ENCODE measurements at places on chromosomes 4 and X.
A peak's percentile ranks its signal among the peaks of the same experiment; 100 is the strongest.

DNA sequence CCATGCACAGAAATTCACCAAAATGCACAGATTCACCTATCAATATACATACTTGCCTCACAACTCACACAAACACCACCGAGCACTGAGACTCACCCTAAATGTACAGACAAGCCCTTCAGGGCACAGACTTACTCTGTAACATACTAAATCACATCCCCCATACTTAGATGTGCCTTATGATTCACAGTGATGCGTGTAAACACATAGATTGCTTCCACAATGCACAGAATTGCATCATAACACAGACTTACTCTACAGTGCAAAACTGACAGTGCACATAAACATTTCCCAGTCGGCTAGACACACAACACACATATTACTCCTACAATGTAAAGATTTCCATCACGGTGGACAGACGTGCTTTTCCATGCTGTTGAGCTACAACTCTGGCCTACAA is 6.2 kb downstream of the LINC00632 start:
- DNase-seq, result no peak

GRCh38 chr4:159684061-159684460 is 581.2 kb downstream of the RAPGEF2 start:
- DNase-seq, result no peak

- no peak for DNase-seq
Observed at GRCh38 chr4:176125063-176125462, 59.4 kb downstream of the WDR17 start.

DNA sequence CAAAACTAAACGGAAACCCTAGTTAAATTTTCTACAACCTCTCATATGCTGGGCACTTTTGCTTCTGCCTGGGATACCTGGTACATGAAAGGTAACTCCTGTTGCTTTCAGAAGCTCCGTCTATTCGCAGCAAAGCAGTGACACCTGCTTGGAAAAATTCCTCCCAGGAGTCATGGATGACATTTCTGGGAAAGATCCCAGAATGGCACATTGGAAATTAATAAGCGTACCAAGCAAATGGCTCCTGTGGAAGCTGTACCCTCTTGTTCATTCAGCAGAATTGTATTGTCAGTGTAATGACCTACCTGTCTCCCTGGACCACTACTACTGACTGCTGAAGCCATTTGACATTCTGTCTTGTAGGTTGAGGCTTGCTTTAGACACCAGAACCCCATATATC is 349.7 kb upstream of the NOCT start:
- DNase-seq, result no peak

GRCh38 chrX:48696909-48697727 is 584 bp downstream of the SUV39H1 start:
- DNase-seq, result peak; percentile 34

DNA sequence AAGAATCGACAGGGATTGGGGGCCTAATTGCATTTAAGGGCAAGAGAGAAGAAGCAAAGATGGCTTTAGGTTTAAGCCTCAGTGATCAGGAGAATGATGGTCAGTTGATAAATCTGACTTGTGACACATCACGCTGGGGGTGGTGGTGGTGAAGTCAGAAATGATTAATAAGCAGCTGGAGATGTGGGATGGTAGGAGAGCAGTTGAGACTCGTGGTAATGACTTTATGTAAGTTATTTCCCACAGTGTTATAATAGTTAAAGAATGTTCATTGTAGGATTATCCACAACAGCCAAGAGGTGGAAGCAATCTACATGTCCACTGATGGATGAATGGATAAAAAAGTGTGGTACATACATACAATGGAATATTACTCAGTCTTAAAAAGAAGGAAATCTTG is 178.9 kb upstream of the GPC4 start:
- DNase-seq, result no peak

GRCh38 chr4:145944886-145945285 is 6.3 kb upstream of the ZNF827 start:
- DNase-seq, result no peak

DNA sequence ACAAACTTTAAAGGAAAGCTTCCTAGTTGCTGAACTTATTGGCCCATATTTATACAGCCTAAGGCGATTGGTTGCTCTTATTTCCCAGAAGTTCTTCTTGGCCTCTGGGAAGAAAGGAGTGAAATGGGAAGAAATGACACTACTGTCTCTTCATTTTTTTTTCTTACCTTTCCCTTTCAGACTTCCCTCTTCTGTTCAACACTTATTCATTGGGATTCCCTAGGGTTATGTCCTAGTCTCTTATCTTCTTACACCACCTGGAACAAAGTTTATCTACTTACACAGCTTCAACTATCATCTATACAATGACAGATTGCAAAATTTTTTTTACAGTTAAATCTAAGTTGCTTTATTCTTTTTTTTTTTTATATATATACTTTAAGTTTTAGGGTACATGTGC is 68.0 kb downstream of the SNX12 start:
- no peak for DNase-seq

DNA sequence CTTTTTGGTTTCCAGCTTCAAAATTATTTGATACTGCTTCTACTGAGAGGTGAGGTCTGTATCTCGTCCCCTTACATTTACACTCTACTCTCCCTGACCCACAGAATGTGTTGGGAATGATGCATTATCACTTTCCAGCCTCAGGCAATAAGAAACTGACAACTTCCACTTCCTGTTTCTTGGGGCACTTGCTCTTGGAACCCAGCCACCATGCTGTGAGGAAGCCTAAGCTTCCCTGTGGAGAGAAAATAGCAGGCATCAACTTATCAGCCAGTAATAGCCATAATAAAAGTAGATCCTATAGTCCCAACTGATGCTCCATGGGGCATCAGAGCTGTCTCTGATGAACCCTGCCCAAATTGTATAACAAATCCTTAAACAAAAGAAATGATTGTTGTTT is 32.6 kb downstream of the RELL1 start:
- DNase-seq, result no peak

DNA sequence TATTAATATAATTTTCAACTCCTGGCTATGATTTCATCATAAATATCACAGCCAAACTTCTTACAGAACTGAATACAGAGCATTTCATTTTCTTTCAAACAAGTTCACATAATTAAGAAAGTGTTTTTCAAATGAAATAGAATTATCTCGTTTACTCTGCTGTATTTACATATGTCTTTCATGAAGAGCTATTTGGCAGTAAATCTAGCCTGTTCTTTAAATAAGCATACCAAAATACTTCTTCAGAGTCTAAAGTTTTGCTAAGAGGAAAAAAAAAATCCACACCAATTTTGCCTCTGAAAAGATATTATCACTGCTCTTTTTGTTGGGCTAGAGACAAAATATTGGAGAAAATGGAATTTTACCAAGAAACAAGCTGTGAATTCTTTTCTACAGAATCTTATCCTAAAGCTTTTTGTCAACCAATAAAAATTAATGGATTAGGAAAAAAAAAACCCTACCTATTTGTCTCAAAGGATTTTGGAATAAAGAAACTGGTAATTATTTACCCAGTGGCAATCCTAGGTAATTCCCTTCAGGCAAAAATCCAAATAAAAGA is 287.9 kb upstream of the NR3C2 start:
- no peak for DNase-seq

DNA sequence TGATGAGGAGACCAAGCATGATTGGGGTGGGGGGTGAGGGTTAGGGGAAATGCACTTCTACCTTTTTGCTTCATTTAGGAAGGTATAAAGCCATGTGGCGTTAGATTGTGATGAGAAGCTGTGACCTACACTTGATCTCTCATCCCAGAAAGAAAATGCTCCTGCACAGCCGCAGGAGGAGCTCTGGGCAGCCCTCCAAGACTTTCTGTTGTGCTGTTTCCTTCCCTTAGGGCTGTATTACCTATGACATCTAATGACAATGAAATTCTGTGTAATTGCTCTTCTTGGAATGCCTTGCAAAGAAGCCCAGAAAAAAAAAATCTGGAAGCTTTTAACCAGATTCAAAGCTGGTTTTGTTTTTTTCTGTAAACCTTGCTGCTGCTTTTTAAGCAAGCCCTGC is 13.4 kb downstream of the PRPS2 start:
- DNase-seq, result no peak

GRCh38 chrX:110944311-110944750 is 148.7 kb upstream of the CHRDL1 start:
- no peak for DNase-seq

- no peak for DNase-seq
Observed at GRCh38 chrX:44451056-44451455, 91.6 kb downstream of the FUNDC1 start.

DNA sequence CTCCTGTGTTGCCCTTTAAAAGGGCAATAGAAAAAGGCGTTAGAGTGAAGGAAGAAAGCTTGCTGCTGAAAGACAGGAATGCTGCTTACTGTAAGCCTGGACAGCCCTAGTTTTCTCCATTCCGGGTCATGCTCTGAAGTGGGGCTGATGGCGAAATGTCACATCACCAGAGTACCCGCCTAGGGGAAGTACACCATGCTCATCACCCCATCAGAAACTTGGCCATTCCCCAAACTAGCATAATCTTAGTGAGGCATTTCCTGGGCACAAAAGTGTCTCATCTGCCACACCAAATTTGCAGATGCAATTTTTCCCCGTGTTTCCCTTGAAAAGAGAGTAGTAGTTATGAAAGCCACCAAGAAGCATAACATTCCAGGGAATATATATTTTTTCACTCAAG is 47.8 kb upstream of the CAMK2D start:
- DNase-seq, result no peak

GRCh38 chrX:128975745-128976144 is 547.5 kb downstream of the SMARCA1 start:
- peak; percentile 17 for DNase-seq

Data from NCI-H1930 (cell line).